ENCODE measurements at places on chromosomes 16 and 17.
A peak's percentile ranks its signal among the peaks of the same experiment; 100 is the strongest.

- DNase-seq = no peak
Observed at GRCh38 chr16:86772671-86773353, 194.5 kb downstream of the FOXL1 start.

DNA sequence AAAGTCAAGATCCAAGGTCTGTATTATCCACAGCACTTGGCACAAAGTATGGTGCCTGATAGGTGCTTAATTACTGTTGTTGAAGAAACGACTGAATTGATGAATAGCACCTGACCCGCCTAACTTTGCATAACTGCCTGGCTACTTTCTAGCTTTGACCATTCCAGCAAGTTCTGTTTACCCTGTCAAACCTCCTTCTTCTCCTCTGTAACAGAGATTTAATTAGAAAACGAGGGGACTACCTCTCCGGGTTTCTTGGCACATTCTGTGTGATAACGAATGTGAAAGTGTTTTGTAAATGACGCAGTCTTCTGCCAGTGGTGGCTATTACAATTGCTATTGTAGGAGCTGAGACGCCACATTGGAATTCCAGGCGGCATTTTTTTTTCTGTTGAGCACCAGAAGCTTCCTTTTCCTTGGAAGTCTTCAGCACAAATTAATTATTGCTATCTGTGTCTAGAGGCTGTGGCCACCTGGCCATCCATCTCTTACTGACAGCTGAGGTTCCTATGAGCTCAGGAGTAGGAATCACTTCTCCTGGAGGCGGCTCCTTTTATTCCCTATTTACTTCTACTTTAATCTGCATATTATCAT, 522.9 kb downstream of the HS3ST4 start:
- no peak for DNase-seq

GRCh38 chr16:81493755-81494433, 49.3 kb downstream of the CMIP start:
- DNase-seq = peak; percentile 89

- no peak for DNase-seq
Observed at GRCh38 chr17:67518876-67519275, 141.8 kb downstream of the PITPNC1 start.

DNA sequence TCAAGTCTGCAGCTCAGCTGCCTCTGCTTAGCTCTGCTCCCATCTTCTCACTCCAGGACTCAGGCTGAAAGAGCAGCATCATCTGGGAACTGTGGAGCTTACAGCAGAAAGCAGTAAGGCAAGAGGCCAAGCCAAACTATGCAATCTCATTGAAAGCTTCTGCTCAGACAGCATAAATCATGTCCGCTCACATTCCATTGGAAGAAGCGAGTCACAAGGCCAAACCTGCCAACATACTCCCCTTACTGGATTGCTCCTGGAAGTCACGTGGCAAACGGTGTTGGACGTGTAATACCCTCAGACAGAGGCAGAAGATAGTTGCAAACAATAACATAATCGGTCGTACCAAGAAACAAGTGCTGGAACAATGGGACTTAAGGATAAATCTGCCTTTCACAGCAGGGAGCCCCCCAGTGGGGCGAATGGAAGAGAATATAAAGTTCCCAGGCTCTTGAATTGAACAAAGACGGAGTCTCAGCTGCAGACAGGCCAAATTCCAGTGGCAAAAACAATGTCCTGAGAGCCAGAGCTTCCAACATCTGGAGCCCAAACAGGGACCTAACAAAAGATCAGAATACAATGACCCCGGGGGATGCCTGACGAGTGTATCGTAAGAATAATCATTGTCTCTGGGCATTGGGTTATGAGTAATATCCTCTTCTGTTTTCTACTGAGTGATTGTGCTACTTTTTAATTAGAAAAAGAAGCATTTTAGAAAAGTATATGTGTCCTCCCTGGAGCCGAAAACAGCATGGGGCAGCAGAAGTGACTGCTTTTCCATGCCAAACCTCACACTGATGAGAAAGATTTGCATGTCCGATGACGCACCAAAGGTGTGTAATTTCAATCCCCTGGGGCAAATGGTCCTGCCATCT, 68.4 kb downstream of the CMC2 start:
- peak; percentile 46 for DNase-seq

- peak; percentile 49 for DNase-seq
Observed at GRCh38 chr17:56756536-56756935, 77.2 kb downstream of the C17orf67 start.

DNA sequence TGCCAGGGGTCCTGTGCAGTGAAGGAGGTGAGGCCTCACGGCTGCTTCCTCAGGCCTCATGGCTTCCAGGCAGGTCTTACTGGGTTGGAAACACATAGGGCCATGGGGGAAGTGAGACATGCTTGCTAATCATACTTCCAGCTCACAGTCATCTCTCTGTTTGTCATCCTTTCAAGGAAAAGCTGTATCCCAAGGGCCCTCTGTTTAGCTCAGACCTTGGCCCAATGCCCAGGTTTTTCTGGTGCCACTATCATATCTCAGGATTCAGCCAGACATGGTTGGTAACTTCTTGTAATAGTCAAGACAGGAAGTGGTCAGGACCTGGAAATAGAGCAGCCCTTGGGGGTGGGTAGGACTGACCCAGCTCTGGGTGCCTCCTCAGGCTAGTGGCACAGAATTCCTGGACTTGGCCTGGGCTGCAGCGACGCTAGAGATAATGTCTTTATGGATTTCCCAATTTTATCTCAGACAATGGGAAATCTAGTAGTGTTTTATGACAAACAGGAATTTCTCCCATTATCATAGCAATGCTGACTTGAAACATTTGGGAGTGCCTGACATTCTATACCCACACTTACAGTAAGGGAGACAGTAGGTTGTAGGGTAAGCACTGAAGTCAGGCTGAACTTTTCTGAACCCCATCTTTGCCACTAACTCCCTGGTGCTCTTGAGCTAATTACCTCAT, 13.5 kb upstream of the ITGB3 start:
- DNase-seq = peak; percentile 99

- DNase-seq = no peak
Observed at GRCh38 chr16:66859397-66860068, 15.3 kb downstream of the CA7 start.

GRCh38 chr16:19389246-19389645, 28.4 kb upstream of the TMC5 start:
- DNase-seq = peak; percentile 61

Measured in RKO (cell line).